ENCODE measurements at places on chromosomes 12 and 14.

- DNase-seq, result no peak
Observed at GRCh38 chr14:32980902-32981501, 42.3 kb downstream of the NPAS3 start.

DNA sequence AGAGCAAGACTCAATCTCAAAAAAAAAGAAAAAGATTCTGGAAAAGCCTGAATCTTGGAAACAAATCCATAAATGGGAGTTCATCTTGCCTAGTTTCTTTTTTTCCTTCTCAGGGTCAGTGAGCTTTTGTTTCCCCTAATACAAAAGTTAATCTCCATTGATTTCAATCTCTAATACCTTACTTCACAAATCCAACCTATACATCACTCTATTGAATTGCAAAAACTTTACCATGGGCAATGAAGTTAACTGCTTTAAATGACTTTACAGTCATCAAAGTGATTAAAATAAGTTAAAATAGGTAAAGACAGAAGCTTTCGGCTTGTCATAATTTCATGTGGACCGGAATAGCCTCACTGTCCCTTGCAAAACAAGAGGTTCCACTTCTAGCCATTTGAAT is 1012.7 kb upstream of the SEL1L start:
- no peak for DNase-seq

- no peak for DNase-seq
Observed at GRCh38 chr14:61492474-61492873, 171.1 kb downstream of the PRKCH start.

- DNase-seq, result no peak
Observed at GRCh38 chr14:63905370-63905769, 52.6 kb downstream of the SYNE2 start.

DNA sequence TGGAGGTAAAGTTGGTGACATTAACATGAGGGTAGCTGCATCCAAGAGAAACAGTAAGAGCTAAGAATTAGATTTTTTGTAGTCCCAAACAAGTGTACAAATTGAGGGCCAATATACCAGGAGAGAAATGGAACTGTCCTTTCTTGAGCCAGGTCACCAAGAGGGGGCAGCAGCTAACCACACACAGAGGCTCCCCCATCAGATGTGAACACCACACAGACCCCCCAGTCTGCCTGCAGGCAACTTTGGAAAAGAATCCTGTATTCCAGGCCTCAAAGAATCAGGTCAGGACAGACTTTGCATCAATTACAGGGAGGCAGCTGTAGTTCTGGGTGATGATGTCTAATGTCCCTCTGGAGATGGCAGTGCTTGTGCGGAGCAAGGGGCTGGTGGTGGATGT is 77.9 kb downstream of the SPTB start:
- DNase-seq, result no peak

- no peak for DNase-seq
Observed at GRCh38 chr14:93096691-93097322, 18.9 kb downstream of the ITPK1 start.

GRCh38 chr12:64006211-64006825 is 161.8 kb downstream of the SRGAP1 start:
- DNase-seq, result no peak

- DNase-seq, result no peak
Observed at GRCh38 chr12:51028126-51028812, 2.1 kb upstream of the SLC11A2 start.

- no peak for DNase-seq
Observed at GRCh38 chr14:104523546-104523935, 56.0 kb upstream of the C14orf180 start.
